ENCODE measurements at places on chromosomes 2 and 18.

GRCh38 chr2:16280081-16280480 is 339.7 kb downstream of the MYCN start:
- no peak for DNase-seq

DNA sequence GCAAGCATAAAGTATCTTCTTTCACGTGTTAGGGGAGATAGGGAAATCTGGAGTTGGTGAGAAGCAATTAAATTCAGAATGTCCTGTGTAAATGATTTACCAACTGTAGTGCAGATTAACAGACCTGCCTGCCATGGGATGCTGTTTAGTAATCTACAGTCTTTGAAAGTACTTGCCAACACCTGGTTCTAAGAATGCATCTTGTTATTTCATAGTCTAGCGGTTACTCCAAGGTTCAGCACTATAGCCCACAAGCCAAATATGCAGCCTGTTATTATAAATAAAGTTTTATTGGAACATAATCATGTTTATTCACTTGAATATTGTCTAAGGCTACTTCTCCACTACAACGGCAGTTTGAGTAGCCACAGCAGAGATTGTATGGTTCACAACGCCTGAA is 100.8 kb downstream of the OSBPL6 start:
- no peak for DNase-seq

DNA sequence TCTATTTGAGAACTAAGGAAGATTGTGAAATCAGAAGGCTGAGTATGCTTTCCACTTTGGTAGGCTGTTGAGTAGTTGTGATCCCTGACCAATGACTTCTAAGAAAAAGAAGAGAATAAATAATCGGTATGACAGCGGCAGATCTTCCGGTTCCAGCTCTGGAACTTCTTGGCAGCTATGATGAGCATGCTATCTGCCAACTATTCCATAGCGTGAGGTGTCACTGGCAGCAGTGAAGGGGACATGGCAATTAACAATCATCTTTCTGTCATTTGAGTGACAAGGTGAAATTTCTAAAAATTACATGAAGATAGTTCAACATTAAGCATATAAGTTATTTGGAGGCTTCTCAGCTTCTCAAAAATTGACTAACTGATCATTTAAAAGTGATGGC is 140.1 kb upstream of the NETO1 start:
- no peak for DNase-seq

DNA sequence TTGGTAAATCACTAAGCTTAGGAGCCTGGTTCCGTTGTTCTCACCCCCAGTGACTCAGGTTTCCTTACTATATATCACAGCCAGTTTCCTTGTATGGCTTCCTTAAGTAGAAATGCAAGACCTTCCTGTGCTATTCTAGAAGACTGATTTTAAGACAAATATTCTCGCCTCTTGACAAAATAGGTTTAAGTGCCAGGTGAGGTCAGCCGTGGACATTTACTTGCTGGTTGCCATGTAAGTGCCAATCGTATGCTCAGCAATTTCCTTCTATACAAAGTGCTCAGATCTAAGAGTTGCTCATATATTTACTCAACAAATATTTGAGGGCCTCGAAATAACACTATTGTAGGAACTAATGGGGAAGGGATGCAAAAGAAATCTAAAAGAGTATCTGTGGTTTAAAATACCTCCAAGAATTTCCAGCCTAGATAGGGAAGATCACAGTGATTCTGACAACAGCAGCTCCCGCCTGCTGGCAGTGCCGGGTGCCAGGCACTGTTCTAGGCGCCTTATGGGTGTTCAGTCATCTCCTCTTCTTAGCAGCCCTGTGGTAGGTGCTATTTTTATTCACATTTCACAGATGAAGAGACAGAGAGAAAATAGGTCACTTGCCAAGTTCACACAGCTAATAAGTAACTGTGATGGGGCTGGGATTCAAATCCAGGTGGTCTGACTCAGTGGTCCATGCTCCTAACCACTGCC is 95.3 kb upstream of the B3GNT7 start:
- DNase-seq, result no peak

GRCh38 chr2:200738590-200738989 is 73.1 kb upstream of the BZW1 start:
- no peak for DNase-seq

DNA sequence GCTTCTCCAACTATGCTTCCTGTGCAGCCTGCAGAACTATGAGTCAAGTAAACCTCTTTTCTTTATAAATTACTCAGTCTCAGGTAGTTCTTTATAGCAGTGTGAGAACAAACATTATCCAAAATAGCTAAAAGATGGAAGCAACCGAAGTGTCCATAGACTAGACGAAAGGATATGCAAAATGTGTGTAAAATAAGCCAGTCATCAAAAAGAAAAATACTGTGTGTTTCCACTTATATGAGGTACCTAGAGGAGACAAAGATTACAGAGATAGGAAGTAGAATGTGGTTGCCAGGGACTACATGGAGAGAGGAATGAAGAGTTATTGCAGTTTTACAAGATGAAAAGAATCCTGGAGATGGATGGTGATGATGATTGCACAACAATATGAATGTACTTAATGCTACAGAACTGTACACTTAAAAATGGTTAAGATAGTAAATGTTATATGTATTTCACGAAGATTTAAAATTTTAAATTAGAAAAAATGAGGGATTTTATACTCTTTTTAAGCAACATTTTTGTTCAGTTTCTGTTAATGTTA is 99.3 kb upstream of the FN1 start:
- DNase-seq, result no peak

- DNase-seq, result no peak
These were observed 301.8 kb downstream of the AGPS start for GRCh38 chr2:177694348-177694747.

DNA sequence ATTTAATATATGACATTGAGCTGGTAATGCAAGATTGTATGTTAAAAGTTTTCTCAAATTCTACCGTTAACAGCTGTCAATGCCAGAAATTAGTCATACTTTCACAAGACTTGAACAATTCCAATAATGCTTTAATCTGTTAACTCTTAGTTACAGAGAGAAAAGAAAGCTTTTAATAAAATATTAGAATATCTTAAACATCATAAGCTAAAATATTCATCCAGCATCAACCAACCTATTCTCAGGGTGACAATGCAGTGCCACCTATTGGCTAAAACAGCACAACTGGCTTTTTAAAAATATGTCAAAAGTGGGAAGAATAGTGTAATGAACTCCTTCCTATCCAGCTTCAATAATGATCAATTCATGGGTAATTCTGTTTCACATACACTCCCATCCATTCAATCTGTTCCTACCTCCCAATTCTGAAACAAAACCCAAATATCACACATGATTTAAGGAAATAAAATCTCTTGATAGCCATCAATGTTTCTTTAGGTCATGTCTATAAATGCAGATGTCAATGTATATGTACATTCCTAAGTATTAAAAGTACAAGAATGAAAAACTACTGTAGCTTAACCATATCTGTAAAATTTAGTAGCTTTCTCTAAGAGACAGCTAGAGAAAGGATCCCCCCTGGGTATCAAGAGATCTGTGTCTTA is 79.8 kb upstream of the CCDC141 start:
- DNase-seq, result no peak

- DNase-seq, result peak; percentile 72
These were observed at the start of gene BCL2 for GRCh38 chr18:63319383-63320122. BCL2 (minus strand) TSS chr18:63319769.

DNA sequence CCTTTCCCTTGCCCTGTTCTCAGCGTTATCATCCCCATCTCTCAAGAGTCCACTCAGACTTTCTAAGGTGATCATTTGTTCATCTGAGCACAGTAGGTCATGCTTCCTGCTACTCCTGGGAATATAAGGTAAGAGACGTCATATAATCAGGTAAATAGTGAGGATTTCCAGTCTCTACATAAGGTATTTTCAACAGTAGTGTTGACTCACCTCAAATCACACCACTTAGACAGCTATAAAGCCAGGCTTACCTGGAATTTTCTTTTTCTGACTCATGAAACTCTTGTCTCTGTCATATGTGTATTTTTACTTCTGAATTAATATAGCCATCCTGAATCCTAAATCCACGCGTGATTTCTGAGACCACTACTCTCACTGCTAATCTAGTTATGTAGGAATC is 443.2 kb downstream of the ARHGAP15 start:
- DNase-seq, result no peak

- no peak for DNase-seq
These were observed 42.3 kb upstream of the MRPL33 start for GRCh38 chr2:27729198-27729597.

GRCh38 chr2:20334605-20335203 is 15.9 kb downstream of the PUM2 start:
- no peak for DNase-seq

- peak; percentile 72 for DNase-seq
These were observed at the start of gene CLIP4 for GRCh38 chr2:29114946-29115609. CLIP4 (plus strand) TSS chr2:29115415; CDS start chr2:29121389, 5,974 bp downstream.

DNA sequence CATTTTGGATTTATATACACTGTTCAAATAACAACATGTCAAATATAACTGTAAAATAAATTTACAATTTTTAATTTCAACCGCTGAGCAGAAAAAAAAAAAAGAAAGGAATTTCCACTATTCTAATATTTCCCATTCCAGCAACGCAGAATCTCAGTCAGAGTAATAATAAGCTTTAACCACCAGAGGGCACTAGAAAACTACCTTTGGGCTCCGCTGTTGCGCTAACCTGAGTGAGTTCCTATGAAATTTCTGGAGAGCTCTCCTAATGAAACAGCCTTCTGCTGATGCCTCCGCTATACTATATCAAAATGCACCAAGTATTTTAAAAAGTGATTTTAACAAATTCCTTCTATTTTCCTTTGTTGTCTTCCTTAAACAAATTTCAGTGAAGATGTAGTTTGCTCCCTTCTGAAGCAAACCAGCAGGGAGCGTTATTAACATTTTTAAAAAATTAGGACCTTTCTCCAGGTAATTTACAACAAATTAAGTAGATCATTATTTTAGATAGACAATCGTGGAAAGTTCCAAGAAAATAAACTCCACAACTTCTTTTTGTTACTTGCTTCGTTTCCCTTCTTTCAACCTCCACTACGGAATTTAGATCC is 23.0 kb downstream of the ERMN start:
- DNase-seq, result no peak

DNA sequence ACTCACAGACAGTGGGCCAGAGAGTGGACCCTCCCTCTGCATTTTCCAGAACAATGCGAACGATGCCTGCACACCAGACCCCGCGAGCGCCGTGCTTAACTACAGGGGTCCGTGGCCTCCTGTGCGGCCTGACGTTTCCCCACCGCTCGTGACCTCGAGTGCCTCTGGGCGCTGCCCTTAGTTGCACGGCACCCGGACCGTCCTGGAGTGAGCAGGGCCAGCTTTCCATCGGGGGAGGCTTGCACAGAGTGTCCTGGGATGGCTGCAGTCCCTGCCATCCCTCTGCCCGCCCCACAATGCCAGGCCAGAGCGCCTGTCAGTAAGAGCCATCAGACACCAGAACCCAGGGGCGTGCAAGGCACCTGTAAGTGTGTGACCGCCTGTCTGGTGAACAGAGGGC is 217.0 kb downstream of the TWIST2 start:
- DNase-seq, result no peak

GRCh38 chr2:109174626-109175349 is 45.8 kb downstream of the SH3RF3 start:
- no peak for DNase-seq

DNA sequence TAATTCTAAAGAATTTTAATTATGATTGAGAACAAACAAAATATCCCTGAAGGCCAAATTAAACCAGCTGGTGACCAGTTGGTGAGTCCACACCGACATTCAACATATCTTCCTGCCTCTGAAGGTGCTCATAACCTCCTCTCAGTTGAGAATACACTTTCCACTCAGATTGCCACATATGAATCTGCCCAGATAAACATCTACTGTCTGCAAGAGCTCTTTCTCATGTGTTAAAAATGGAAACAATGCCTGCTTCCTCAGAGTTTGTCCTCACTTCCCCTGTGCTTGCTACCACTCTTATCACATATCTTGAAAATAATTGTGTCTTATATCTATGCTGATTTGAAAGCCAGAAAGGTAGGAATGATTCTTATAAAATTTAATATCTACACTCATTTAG is 177.7 kb upstream of the GULP1 start:
- no peak for DNase-seq

DNA sequence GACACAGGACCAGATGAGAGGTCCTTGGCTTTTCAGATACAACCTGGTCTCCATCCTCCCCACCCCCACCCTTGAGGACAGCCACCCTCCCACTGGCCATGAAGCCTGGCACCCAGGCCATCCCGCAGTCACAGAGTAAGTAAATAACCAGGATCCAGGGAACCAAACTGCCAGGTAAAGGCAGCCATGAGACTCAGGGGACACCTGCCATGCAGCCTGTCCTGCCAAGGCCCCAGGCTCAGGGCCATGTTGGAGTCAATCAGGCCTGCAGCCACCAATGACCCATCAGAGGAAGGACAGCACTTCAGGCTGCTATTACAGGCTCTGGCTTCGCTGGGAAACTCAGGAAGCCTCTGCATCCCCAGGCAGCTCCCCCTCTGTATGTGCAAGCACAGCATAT is 15.6 kb downstream of the SPATA3 start:
- no peak for DNase-seq

GRCh38 chr2:143383016-143383415 is 253.8 kb downstream of the ARHGAP15 start:
- DNase-seq, result no peak

Data from activated T-cell treated with anti-CD3 and anti-CD28 coated beads, Interleukin-2, amount 50 U/mL, for 48 hours (primary cell).